CD14-positive monocyte (primary cell): ENCODE measurements at places on chromosomes 1 and 21. TPM values are rescaled to one million over a fixed set of nuclear protein-coding genes. Genes with fewer than 3 reads are reported as not detected.

PDE9A gene
- polyA plus RNA-seq: 0.48 and 0.52 TPM in 2 replicates

- DNase-seq: no peak
Measured at GRCh38 chr1:63718541-63718970, 55.3 kb upstream of the ROR1 start.

- DNase-seq: no peak
Measured at GRCh38 chr1:90393025-90393424, 324.1 kb downstream of the BARHL2 start.

DNA sequence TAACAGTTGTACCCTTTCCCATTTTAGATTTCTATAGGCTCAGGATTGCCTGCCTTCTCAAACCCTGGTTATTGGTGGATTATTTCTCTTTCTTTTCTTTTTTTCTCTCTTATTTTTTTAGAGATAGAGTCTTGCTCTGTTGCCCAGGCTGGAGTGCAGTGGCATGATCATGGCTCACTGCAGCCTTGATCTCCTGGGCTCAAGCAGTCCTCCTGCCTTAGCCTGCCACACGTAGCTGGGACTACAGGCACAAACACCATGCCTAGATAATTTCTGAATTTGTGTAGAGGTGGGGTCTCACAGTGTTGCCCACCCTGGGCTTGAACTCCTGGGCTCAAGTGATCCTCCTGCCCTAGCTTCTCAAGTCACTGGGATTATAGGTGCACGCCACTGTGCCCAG, 58.8 kb downstream of the UCK2 start:
- no peak for DNase-seq

DNA sequence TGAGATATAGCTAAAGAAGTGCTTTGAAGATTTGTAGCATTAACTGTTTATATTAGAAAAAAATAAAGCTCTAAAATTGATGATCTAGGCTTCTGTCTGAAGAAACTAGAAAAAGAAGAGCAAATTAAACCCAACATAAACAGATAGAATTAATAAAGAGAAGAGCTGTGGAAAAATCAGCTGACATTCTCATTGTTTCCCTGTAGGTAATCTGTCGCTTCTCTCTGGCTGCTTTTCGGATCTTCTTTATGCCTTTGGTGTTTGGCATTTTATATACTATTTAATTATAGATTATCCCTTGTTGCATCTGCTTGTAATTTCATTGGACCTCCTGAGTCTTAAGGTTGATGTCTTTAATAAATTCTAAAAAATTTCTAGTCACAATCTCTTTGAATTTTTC, 59.8 kb downstream of the MPZL1 start:
- no peak for DNase-seq

DNA sequence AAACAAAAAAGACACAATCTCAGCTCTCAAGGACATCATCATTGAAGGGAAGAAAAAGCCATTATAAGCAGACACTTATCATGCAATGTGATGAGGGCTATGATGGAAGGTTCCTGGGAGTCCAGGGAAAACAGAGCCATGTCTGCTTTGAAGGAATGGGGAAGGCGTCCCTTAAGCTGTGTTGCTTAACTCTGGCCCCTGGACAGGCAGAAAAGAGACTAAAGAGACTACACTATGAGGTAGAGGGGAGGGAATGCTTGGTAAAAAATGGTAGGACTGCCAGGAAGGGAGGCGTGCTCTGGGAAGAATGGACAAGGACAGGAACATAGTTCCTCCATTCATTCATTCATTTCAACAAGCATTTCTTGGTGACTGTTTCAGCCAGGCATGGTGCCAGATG, 21.2 kb downstream of the ASAP3 start:
- no peak for DNase-seq

- DNase-seq: no peak
Measured at GRCh38 chr1:32116531-32116930, 8.7 kb downstream of the KPNA6 start.
